ENCODE measurements at places on chromosomes 4 and X. TPM values are rescaled to one million over a fixed set of nuclear protein-coding genes. Genes with fewer than 3 reads are reported as not detected.

- no peak for DNase-seq
Measured at GRCh38 chr4:41154814-41155177, 59.5 kb downstream of the APBB2 start.

GRCh38 chr4:158860856-158861255 is 92.0 kb downstream of the FNIP2 start:
- no peak for DNase-seq

- no peak for DNase-seq
Measured at GRCh38 chr4:2102045-2102883, 43.1 kb downstream of the NAT8L start.

GRCh38 chr4:69833251-69833650 is 26.7 kb downstream of the SULT1E1 start:
- DNase-seq = no peak

DNA sequence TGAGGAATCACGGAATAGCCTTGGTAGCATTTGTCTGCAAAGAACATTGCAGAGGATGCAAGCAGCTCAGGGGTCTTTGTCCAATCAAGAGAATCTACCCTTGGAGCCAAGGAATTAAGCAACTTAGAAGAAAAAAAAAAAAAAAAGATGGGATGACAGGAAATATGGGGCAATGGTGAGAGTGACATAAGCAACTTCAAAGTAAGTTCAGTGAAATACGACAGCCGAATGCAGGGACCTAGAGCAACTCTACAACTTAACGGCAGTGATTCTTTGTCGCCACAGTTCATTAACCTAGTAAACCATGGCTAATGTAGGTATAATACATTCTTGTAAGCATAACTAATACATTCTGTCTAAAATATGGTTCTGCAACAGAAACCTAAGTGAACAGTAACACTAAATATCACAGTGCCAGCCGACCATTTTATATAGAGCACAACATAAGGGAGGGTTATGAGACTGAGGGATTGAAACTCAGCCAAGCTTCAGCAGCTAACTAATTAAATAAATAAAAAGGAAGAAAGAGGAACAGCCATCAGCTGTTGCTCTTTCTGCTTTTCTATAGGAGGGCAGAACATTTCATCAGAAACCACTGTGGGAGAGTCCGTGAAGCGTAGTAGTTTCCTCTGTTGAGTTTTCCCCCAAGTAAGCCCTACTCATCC is 74.7 kb downstream of the PPARGC1A start:
- DNase-seq = no peak

- no peak for DNase-seq
Measured at GRCh38 chrX:110759785-110760184, 35.8 kb downstream of the CHRDL1 start.

DNA sequence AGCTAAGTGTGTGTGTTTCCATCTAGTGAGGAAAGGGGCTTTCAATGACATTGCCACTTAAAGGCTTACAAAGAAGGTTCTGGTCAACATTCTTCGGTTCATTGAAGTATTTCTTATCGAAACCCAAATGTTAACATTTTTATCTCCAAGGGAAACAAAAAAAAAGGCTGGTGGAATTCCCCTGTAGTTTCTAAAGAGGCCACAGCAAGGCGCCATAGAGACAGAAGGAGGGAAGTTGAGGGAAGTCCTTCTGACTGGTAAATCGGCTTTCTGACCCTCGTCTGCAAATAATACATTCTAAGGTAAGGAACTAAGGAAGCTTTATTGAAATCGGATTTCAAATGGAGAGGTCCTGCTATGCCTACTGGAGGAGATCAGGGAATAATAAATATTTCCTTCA is 1.7 kb upstream of the ZFP42 start:
- DNase-seq = no peak

DNA sequence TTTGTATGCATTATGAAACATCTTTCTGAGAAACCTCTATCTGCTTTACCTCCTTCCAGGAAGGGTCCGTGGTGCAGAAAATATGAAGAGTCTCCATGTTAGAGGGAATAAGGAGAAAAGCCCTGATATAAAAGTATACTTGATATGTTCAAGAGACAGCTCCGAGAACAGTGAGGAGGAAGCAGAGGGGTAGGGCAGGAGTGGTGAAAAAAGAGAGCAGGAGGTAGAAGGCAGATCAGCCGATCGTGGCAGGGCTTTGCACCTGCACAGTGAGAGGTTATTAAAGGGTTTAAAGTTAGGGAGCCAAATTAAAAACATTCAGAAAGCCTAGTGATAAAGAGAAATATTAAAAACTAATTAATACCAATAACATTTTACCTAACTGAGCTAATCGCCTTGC is 419.7 kb downstream of the FAT4 start:
- no peak for DNase-seq

DNA sequence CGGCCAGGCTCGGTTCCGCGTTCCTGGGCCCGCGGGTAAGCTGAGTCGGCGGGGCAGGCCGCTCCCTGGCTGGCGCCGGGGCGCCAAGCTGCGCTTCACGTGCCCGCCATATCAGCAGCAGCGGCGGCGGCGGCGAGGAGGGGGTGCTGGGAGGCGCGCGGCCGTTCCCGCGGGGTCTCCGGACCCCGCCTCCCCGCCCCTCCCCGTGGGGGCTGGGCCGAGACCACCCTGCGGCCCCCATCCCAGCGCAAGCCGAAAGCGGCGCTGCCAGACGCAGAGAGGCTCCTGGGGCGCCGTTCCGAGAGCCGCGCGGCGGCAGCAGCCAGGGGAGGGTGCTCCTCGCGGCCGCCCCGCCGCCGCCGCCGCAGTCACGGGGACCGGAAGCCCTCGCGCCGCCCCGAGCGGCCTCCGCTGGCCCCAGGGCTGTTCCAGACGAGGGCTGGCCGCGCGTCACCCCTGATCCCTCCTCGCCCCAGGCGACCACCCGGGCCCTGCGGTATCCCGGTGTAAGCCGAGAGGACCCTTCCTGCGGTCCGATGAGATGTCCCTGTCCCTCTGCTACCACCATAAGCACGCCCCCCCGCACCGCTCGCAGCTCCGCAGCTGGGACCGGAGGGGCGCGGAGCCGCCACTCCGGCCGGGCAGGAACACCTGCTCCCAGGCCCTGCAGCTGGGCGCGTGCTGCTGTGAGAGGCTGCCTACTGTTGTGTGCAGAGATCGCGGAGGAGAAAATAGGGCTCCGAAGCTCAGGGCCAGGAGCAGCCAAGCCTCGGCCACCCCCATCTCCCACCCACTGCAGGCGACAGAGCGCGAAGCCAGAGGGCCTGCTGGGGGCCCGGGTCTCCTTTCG is 7.5 kb upstream of the BCOR start:
- peak; percentile 73 for DNase-seq

HS3ST1 gene
- 4.0 TPM for total RNA-seq

RHOXF2 gene
- total RNA-seq = not detected

RADX gene
- 1.7 TPM for total RNA-seq

FAT4 gene
- total RNA-seq = 2.5 TPM

All from mucosa of descending colon (tissue), 3 donors.